NCI-H2081 (cell line): ENCODE measurements at places on chromosomes 6 and 20.

DNA sequence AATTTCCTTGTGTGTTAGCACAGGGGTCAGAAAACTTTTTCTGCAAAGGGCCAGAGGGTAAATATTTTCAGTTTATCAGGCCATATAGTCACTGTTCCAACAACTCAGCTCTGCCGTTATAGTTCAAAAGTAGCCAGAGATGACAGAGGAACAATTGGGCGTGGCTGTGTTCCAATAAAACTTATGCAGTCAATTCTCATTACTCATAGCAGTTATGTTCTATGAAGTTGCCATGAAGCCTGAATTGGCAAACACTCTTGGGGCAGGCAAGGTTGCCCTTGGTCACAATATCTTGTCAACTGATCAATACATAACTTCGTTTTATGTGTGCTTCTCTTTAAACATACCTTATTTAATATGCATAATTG, 304.2 kb downstream of the TFAP2C start:
- DNase-seq, result no peak

- no peak for DNase-seq
These were observed 308.6 kb upstream of the MAP3K7 start for GRCh38 chr6:90895299-90896074.

- no peak for DNase-seq
These were observed 28.9 kb upstream of the MTRF1L start for GRCh38 chr6:153031335-153031955.

GRCh38 chr6:33962246-33963027, 158.6 kb upstream of the MLN start:
- DNase-seq, result no peak

- no peak for DNase-seq
These were observed 2.5 kb downstream of the SRMS start for GRCh38 chr20:63544958-63545516.

DNA sequence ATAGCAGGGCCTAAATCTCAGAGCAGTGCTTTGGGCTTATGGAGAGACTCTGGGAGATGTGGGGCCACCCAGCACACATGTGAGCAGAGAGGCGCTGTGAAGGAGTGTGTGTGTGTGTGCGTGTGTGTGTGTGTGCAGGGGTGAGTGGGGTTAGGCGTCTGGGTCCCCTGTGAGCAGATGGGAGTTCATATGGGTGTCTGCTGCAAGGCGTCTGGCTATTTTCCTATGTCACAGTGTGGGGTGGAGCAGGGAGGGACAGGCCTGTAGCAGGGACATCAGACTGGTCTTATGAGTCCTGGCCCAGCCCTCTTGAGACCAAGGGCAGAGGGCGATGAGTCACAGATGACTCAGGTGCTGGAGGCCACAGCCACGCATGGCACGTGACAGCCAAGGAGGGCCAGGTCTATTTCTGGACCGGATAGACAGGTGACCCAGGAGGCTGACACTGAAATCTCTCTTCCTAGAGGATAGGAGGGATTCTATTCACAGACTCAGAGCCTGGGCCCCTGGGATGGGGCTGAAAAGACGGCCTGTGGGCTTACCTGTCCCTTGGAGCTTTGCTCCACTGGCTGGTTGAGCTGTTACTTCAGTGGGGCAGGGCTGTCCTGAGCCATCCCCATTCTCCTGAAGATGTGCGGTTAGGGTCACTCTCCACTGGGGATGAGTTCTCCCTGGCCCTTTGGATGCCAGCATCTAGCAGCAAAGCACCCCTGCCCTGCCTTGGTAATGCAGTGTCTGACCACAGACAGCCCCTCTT, 28.9 kb downstream of the VEGFA start:
- DNase-seq, result no peak

DNA sequence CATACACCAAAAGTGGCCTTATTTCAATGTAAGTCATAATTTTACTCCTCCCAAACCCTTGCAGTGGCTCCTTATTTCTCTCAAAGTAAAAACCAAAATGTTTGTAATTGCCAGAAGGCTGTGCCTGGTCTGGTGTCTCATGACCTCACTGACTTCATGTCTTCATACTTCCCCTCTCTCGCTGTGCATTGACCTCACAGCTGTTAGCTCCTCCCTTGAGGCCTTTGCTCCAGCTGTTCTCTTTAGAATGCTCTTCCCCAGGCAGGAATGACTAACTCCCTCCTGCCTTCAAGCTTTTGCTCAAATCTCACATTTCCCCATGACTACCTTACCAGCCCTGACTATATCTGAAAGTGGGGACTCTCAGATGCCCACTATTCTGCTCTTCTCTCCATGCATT, 83.3 kb downstream of the MTFR2 start:
- no peak for DNase-seq

DNA sequence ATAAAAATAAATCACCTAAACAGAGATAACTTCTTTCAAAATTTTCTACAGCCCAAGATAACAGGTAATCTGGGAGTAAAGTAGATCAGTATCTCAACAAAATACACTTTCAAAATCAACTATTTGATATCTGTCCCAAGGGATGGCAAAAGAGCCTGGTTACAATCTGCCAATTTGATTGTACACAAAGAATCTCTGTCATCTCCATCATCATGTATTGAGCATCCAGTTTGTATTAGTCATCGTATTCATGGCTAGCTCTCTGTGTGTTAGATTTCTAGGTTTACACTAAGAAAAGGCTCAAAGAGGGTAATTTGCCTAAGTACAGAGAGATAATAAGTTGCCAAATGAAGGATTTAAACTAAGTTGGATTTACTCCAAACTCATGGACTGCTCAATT, 329.0 kb upstream of the NRSN1 start:
- DNase-seq, result no peak

DNA sequence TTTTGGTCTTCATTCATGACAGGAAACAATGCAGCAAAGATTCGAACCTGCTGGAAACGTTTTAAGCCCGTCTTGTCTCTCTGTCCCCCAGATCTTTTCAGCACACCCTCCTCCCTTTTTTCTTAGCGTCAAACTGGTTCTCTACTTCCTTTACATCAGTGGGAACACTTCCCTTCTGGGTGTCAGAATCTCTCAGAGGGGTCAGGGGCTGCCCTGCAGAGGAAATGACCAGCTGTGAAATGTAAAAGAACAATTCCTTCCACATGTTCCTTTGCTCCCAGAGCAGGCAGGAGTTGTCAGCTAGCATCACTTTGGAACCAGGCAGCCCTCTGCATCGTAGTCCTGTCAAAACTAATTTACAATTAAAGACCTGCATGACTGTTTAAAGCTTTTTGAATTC, 619.0 kb downstream of the TFAP2A start:
- DNase-seq, result no peak

GRCh38 chr20:49712646-49712995, 1.1 kb downstream of the B4GALT5 start:
- no peak for DNase-seq

DNA sequence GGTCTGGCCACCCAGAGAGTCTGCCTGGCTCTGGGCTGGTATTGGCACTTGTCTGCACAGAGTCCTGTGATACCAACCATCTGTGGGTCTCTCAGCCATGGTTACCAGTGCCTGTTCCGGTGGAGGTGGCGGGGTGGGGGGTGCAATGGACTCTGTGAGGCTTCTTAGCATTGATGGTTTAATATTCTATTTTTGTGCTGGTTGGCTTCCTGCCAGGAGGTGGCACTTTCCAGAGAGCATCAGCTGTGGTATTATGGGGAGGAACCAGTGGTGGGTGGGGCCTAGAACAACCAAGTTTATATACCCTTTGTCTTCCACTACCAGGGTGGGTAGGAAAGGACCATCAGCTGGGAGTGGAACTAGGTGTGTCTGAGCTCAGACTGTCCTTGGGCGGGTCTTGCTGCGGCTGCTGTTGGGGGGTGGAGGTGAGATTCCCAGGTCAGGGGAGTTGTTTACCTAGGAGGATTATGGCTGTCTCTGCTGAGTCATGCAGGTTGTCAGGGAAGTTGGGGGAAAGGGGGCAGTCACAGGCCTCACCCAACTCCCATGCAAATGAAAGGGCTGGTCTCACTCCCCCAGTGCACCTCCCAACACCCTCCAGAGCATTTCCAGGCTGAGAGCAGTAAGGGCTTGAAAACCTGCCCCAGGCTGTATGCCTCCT, 117.5 kb downstream of the FLRT3 start:
- DNase-seq, result no peak

DNA sequence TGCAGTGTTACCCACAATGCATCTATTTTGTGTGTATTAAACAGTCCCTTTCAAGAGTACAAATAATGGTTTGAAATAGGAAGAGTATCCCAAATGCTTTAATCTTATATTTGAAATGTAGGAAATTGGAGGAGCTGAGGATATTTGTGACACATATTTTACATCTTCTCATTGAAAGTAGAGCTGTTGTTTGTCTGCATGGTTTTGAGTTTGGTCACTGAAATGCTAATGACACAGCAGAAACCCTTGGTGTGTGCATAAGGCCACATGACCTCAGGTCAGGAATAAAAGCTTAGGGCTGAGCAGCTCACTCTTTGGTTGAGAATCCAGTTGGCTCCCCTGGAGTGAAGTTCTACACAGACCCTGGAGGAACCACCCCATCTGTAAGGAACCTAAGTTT, 49.8 kb downstream of the TPD52L1 start:
- DNase-seq, result no peak

DNA sequence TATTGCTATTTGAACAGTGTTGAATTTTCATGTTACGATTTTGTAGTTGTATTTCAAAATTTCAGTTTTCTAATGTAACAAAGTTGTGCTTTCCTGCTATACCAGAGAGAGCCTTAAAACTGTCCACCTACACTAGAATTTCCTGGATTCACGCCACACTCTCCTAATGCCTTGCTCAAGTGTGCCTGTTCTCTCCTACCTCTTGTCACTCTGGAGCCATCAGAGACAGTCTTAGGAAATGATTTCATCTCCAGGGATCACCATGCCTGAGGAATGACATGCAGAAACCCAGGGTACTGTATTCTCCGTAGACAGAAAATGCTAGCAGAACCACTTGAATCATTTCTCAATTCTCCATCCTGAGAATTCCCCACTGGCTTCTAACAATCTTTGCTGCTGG, 667.6 kb downstream of the KIF16B start:
- DNase-seq, result no peak

DNA sequence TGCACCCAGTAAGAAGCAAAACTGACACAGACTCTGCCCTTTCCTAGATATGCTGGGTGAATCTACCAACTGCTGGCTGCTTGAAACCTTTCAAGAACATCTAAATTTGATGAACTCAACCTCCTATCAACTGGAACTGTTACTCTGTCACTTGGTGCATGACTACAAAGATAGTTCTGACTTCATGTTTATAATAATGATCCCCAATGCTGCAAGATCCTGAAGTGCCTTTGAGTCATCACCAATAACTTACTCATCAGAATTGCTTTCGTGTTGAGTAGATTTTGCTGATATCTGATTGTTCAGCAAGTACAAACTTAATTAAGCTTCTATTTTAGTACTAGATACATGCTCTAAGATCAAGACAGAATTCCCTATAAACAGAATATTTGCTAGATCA, 100.2 kb upstream of the ARMC2 start:
- DNase-seq, result no peak

GRCh38 chr6:87847830-87848210, 145.8 kb upstream of the AKIRIN2 start:
- DNase-seq, result no peak
